ENCODE measurements at places on chromosomes 4 and X.

DNA sequence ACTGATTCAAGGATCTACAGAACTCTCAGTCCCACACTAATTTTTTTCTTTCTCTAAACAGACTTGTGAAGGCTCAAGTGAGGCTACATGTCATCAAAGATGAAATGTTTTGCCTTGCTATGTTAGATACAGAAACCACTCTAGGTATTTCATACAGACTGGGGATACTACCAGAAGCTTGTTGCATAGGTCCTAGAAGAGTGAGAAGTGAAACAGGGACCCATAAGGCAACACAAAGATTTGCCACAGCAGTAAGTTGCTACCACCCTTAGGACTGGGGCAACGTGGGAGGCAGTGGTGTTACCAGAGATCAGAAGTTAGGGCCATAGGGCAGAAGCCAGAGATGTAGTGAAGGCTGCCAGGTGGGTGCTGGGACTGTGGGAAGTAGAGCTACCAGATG lies 50.7 kb upstream of the MID1IP1 start:
- DNase-seq = no peak

GRCh38 chrX:8679550-8679949 lies 52.4 kb downstream of the ANOS1 start:
- DNase-seq = no peak

DNA sequence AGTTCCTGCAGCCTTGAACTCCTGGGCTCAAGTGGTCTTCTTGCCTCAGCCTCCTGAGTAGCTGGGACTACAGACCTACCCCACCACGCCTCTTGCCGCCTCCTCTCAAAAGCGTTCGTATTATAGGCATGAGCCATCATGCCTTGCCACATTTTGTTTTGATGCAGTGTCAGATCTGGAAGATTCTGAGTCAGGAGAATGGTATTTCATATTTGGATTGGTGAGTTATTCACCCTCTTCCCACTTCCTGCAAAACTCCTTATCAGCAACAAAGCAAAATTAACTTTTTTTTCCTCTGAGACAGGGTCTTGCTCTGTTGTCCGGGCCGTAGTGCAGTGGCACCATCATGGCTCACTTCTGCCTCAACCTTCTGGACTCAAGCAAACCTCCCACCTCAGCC lies 29.6 kb downstream of the REST start:
- DNase-seq = no peak

GRCh38 chr4:102757681-102758080 lies 3.1 kb downstream of the MANBA start:
- no peak for DNase-seq

DNA sequence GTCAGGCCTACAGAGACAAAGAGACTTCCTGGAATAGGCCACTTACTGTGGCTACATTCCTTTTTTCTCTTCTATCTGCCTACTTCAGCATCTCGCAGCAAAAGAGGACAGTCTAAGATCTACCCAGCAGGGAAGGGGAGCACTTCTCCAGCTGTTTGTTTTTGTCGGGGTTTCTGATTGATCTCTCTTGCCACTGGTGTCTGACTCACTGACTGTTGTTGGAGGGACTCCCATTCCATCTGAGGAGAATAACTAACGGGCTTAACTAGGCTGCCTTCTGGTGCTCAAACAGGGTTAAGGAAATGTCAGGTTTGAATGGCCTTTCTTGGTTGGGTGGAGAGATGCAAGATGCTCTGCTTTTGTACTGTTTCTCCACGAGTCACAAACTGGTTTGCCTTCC lies 100.2 kb upstream of the TMEM164 start:
- no peak for DNase-seq

DNA sequence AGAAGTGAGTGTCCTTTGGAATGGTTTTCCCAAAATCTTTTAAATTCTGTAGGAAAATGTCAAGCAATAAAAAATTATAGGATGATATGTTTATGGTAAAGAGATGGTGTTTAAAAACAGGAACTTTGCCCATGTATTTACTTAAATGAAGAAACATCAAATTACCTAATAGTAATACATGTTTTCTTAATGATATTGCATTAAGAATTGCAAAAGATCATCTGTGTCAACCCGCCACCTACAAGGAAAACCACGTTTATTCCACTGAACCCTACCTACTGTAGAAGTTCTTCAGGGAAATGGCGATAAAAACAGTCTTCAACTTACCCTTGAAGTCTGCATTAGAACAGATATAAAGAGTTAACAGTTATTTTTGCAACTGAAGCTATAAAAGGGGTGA lies 67.2 kb upstream of the NDP start:
- DNase-seq = no peak

DNA sequence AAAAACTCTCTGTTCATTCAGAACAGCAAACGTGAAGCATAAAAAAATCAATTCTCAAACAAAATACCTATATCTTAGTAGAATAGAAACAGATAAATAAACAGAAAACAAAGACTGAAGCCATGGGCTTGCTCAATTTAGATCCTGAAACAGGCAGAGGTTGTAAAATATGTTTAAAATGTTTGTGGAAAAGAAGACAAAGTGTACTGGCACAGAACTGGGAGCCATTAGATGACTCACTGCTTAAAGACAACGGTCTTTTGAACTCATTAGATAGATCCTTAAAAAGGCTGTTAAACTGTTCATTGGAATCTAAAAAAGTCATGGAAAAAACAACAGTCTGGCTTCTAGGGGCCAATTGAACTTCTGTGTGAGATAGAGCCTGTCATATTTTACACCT lies 247.0 kb upstream of the NDST4 start:
- DNase-seq = no peak

DNA sequence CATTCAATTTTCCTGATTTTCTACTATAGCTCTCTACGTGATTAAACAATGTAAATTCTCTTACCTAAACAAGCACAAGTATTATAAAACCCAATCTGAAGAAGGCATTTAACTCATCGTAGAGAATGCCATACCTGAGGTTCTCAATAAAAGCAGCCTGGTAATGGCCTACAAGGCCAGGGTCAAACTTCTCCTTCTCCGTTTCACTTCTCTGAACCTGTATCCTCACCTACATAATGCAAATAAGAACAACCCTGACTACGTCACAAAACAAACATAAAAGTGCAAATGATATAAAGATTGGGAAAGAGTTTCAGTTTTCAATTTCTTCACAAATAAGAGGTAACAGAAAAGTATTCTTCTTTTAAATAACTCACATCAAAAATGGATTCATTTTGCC lies 55.6 kb upstream of the STS start:
- DNase-seq = no peak

DNA sequence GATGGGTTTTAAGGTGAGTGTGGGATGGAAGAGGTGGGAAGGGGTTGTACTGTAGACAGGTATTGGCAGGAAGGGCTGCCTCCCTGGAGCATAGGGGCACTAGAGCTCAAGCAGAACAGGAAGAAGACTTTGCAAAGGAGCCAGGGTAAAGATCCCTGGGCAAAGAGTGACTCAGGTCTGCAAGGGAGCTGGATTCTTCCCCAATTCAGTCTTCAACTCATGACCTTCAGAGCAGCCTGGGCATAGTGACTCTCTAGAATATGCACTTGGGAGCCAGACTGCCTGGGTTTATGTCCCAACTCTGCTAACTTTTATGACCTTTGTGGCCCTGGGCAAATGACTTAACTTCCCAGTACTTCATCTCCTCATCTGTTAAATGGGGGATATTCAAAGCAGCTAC lies 4.0 kb downstream of the LONRF3 start:
- DNase-seq = no peak

DNA sequence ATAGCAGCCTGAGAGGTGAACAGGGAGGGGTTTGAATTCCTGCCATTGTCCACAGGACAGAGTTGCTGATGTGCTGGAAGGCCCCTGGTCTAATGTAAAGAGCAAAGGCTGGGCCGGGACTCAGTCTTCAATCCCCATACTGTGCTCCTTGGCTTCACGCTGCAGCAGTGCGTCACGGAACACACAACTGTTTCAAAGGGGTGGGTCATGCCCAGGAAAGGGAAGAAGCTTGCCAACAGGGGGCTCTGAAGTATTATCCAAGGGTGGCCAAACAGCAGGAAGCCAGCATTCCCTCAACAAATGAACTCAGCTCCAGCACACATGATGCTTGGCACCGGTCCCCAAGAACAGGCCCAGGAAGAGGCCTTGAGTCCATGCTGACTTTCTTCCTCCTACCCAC lies 122.5 kb downstream of the NFKB1 start:
- DNase-seq = peak; percentile 67

DNA sequence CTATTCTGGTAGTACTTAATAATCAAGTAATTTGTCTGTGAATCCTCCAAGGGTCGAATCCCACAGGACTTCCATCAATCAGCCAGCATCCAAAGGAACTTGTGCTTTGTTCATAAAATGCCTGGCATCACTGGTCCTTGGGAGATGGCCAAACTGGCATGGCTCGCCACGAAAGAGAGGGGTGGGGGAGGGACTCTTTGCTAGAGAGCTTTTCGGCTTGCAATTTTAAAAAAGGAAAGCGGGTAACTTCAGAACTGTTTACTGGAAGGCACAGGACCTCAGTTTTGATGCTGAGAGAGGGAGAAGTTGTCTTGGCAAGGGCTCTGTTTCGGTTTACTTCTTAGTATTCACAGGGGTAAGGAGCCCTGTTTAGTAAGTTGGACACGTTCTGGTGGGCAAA lies 79.4 kb upstream of the FHL1 start:
- DNase-seq = no peak
